Activated naive CD4-positive, alpha-beta T cell (primary cell): ENCODE measurements at places on chromosomes 2 and 18.

DNA sequence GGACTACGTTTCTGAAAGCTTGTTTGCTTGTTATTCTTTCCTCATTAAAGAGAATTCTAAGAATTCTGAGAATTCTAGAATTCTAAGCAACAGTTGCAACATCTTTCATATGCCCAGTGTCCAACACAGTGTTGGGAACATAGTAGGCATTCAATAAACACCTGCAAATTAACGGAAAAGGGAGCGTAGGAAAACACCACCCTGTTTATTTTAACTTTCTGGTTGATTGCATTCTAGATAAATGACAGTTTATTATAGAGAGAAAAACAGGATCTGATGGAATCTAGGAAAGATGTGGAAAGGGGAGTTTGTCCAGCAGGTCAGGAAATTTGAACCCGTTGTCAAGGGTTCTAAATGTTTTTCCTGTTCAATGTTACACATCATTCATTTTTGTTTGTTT lies 24.2 kb upstream of the EFEMP1 start:
- no peak for DNase-seq

GRCh38 chr2:61059382-61059781 lies 6.3 kb upstream of the SANBR start:
- DNase-seq = no peak

DNA sequence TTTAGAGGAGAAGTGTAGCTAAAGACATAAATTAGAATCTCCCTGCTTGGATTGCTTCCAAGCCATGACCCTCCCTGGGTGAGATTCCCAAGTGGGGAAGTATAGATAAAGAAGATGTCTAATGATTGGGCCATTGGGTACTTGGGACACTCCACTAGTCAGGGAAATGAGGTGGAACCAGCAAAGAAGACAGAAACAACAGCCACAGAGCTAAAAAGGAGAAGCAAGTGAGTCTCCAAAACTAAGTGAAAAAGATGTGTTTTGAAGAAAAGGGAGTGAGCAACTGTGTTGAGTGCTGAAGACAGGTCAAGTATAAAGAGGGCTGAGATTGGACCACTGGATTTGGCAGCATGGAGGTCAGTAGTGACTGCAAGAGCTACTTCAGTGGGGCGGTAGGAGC lies 276.7 kb upstream of the STON1 start:
- no peak for DNase-seq

- no peak for DNase-seq
Observed at GRCh38 chr2:214128040-214128439, 282.8 kb upstream of the VWC2L start.

- no peak for DNase-seq
Observed at GRCh38 chr2:150188800-150189199, 298.7 kb downstream of the RND3 start.

GRCh38 chr2:183455056-183455455 lies 330.8 kb downstream of the NUP35 start:
- no peak for DNase-seq

GRCh38 chr2:207091928-207092327 lies 73.8 kb downstream of the KLF7 start:
- no peak for DNase-seq

DNA sequence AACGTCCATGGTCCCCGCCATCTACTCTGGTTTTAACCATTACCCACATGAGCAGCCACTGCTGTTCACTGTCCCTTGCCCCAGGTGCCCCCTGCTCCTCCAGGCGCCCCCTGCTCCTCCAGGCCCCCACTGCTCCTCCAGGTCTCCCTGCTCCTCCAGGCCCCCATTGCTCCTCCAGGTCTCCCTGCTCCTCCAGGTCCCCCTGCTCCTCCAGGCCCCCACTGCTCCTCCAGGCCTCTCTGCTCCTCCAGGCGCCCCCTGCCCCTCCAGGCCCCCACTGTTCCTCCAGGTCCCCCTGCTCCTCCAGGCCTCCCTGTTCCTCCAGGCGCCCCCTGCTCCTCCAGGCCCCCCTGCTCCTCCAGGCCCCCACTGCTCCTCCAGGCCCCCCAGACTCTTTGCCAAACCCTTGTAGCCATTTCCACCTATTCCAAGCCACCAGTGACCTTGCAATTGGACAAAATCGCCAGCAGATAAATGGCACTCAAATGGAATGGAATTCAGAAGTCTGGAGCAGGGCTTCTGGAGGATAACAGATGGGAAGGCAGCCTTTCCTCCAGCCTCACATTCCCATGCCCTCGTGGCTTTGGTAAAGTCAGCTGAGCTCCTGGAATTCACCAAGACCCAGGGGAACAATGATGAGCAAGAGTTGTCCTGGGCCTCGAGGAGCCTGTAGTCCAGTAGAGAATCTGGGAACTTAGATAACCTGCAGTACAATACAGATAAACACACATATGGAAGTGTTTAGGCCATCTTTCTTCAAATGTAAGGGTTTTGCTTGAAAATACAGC lies 13.3 kb upstream of the RPL31 start:
- no peak for DNase-seq

DNA sequence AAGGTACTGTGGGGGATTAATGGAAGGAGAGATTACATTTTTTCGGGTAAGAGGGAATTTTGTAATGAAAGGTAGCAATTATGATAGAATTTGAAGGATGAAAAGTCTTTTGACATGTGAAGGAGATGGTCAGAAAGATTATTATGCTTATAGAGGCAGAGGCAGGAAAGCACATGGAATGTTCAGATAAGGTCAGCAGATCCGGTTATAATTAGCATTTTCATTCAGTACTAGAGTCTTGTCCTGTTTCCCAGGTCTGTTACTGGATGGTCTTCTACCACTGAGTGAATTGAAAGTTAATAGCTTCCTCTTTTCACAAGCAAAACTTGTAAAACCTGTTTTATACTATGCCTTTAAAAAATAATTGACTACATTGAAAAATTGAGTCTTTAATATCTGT lies 116.9 kb downstream of the PHLPP1 start:
- no peak for DNase-seq
